Suppressor macrophage treated with lipopolysaccharide for 4 hours (primary cell): ENCODE measurements at places on chromosomes 12 and 14.

- no peak for DNase-seq
Measured at GRCh38 chr12:95693689-95694088, 96.9 kb downstream of the NTN4 start.

GRCh38 chr12:70785896-70786295, 134.6 kb downstream of the PTPRR start:
- DNase-seq: no peak

- no peak for DNase-seq
Measured at GRCh38 chr12:57149245-57149900, 2.0 kb upstream of the LRP1-AS start.

- no peak for DNase-seq
Measured at GRCh38 chr12:93347054-93347785, 30.5 kb upstream of the NUDT4 start.

GRCh38 chr14:104390941-104391901, 188.3 kb upstream of the C14orf180 start:
- DNase-seq: no peak

GRCh38 chr14:95256002-95256775, 63.5 kb downstream of the CLMN start:
- peak; percentile 18 for DNase-seq

DNA sequence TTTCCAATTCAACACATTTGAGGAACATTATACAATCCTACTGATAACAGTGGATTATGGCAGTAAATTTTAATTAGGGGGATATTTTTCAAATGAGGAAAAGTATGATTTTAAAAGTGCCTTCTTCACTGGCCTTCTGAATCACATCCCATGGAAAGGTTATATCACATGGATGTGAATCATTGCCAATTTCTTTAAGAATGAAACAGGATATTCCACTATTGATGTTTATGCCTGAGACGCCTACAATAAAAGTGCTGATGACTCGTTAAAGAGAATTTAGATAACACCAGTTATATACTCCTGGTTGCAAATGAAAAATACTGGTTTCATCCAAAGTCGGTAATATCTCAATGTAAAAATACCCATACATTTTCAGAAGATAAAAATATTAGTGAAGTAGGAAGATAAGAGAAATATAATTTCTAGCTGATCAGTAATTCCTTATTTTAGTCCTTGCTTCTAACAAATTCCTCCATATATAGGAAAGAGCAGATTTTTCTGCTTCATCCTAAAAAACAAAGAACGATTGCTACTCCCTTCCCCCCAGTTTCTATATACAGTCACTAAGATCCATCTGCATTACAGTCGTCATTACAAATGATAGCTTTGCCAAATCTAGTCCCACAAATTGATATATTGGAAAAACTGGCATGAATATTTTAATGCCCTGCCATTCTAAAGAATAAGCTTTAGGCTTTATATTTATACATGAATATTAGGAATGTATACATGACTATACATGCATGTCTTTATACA, 139.5 kb upstream of the SOX5 start:
- DNase-seq: no peak

GRCh38 chr12:130880411-130880885, 8.6 kb downstream of the RAN start:
- DNase-seq: peak; percentile 11
